ENCODE measurements at places on chromosomes 11 and 22.

DNA sequence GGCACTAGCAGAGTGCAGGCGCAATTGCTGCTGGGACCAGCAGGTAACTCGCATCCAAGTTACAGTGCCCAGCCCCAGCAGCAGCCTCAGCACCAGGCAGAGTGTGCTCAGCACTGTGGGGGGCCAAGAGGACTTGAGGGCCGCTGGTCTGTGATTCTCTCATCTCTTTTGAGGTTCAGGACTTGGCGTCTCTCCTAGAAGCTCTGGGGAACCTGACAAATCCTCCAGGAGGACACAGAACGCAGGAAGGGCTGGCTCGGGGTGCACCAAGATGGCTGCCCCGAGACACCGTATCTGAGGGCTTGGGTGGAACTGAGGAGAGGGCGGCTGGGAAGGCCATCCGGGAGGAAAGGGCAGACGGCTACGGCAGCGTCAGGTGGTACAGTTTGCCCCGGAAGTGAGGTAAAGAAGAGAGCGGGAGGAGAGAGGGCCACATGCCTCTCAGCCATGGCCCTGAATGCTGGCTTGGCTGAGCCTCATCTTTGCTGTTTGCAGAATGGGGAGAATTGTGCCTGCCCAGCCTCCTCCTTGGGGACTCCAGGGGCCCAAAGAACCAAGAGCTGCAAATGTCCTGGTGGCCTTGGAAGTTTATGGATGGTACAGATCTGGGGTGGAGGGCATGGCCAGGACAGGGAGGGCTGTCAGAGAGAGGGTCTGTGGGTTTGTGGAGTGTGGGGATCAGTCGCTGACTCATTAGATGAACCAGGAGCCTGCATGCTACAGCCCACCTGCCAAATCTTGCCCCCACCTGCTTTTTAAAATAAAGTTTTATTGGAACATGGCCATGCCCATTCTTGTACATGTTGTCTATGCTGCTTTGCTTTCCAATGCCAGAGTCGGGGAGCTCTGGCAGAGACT lies 78.0 kb downstream of the MYEOV start:
- DNase-seq: no peak

DNA sequence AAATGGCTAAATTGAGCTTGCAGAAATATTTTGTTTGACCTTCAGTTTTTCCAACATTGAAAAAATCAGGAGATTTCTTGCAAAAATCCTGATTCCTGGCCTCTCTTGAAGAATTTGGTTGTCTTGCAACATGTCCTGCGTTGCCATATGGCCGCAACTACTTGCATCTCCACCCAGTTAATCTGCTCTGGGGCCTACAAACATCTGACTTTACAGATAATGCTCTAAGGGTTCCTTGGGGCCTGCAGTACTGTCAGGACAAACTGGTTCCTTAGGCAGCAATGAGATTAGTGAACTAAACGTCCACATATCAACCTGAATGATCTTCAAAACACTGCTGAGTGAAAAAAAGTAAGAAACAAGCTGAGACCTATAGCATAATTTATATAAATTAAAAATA lies 36.6 kb upstream of the FEZ1 start:
- no peak for DNase-seq

DNA sequence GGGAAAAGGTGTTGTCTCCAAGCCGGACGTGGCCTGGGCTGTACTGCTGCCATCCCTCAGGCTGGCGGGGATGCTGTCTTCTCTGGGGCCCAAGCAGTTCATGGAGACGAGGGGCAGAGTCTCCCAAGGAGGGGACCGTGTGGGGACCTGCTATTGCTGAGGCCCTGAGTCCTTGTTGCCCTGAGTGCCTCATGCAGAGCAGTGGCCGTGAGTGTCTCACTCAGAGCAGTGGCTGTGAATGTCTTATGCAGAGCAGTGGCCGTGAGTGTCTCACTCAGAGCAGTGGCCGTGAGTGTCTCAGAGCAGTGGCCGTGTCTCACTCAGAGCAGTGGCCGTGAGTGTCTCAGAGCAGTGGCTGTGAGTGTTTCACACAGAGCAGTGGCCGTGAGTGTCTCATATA lies 54.7 kb downstream of the GRAMD4 start:
- DNase-seq: no peak

- DNase-seq: no peak
These were observed 90.1 kb downstream of the TYR start for GRCh38 chr11:89267660-89268302.

- DNase-seq: no peak
These were observed 20.6 kb downstream of the TRPC6 start for GRCh38 chr11:101563166-101563565.

GRCh38 chr11:76831686-76832310 lies 28.9 kb upstream of the ACER3 start:
- no peak for DNase-seq

DNA sequence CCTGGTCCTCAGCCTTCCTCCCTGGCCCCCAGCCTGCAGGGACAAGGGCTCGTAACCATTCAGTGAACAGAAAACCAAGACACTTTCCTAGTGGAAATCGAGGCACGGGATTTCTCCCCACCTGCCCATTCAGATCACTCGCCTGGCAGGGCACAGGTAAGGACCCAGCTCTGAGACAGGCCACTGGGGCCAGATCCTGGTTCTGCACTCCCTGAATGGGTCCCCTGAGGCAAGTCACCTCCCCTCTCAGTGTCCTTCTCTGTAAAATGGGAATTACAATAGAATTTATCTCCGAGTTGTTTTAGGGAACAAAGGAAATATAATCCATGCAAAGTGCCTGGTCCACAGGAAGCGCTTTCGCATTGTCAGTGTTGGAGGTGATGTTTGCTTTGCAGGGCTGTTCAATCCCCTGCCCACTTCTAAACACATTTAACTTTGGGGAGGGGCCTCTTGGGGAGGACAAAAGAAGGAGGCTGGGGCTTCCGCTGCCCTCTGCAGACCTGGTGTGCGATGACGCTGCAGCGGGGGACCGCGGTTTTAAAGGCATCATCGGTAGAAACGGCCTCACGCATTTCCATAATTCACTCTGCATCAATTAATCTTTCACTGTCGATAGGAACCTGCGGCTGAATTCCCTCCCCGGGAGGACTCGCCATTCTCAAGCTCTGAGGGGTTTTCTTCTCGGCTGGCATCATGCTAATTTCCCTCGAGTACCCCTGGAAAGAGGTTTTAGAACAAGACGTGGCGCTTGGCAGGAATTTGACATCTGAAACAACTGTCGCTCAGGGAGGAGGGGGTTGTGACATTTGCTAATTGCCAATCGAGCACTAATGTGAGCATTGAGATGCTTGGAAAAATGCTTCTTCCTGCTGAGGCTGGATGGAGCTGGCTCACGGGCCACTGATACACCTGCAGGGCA lies 70.4 kb upstream of the FGF3 start:
- no peak for DNase-seq

- DNase-seq: no peak
These were observed 40.6 kb downstream of the MN1 start for GRCh38 chr22:27761000-27761399.

GRCh38 chr11:76265771-76266241 lies 59.5 kb upstream of the WNT11 start:
- DNase-seq: no peak

GRCh38 chr11:39221550-39222138 lies 2237.8 kb downstream of the LRRC4C start:
- DNase-seq: no peak

GRCh38 chr11:10777806-10778205 lies 26.8 kb downstream of the CTR9 start:
- DNase-seq: no peak

- no peak for DNase-seq
These were observed 38.2 kb upstream of the PAK1 start for GRCh38 chr11:77512092-77512491.

DNA sequence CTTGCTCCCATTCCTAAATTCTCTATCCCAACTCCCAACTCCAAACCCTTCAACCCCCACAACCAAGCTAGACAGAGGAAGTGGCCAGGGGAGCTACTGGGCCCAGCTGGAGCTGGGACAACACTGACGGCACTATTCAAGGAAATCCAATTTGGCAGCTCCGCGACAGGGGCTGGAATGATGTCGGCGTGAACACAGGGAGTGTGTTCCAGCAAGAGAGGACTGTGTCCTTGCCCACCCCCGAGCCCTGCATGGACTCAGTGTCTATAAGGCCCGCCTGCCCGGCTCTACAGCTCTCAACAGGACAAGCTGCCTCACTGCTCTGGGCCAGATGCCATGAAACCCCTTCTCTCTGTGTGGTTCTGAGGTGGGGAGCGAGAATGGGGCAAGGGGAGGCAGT lies 11.3 kb downstream of the PCSK7 start:
- no peak for DNase-seq

GRCh38 chr22:45910928-45911467 lies 66.0 kb downstream of the WNT7B start:
- DNase-seq: no peak

DNA sequence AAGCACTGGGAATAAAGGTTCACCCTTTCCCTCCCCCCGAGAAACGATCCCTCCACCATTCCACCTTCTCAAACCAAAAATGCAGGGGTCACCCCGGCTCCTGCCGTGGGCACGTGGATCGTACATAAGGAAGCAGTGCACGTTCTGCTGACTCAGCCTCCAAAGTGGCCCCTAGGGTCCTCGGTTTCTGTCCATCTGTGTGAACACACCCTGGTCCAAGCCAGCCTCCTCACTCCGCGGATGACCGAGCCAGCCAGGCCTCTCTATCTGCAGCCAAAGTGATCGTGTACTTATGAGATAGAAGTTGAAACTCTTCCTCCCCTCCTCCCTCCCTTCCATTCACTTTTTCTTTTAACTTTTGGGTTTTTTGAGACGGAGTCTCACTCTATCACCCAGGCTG lies 16.2 kb downstream of the C11orf24 start:
- no peak for DNase-seq

GRCh38 chr22:30420347-30421125 lies 5.0 kb upstream of the MTFP1 start:
- no peak for DNase-seq

GRCh38 chr22:43376765-43377547 lies 33.8 kb upstream of the SCUBE1 start:
- DNase-seq: no peak

Measured in esophagus squamous epithelium (tissue), 5 donors.